M059J (cell line): ENCODE measurements at places on chromosomes 7 and 10.

DNA sequence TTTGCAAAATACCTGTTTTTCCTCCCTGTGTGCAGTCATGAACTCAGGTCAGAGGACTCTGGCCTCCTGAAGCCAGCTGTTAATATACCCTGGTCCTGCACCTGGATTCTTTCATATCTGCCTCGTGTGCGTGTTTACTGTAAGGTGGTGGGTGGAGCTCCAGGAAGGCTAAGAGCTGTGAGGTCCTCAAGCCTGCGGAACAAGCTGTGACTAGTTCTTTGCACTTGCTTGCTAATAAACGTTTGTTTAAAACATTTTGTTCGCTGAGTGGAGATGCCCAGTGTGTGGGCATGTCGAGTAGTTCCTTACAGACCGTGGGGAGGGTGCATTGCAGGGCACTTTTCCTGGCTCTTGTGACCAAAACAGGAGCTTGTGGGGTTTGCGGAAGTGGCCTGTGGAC is 139.0 kb downstream of the DOCK1 start:
- no peak for DNase-seq

- DNase-seq = peak; percentile 13
Observed at GRCh38 chr10:101130984-101131961, at the start of gene TLX1. TSS of gene TLX1 (plus strand) at chr10:101131300. CDS start at chr10:101131542, 242 bp downstream.

DNA sequence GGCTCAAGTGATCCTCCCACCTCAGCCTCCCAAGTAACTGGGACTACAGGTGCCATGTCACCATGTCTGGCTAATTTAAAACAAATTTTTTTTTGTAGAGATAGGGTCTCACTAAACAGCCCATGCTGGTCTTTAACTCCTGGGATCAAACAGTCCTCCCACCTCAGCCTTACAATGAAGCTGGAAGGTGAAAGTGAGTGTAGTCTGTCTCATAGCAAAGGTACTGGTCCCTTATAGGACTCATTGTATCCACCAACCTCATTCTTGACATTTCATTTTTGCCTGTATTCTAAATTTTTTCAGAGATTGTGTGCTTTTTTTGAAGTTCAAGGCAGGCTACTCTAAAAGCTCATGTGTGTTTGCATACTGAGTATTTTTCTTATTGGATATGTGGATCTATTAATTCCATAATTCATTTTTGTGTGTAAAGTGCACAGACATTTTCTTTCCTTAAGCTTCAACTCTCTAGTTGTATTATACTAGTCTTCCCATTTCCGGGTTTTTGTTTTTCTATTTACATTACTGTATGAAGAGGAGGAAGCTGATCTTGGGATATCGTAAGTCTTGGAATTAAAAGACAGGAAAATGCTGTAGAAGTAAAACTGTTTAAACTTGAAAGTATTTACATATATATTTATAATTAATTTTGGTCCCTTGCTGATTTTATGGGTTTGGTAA is 13.3 kb downstream of the KMT2E start:
- DNase-seq = no peak

GRCh38 chr10:99424656-99425055 is 5.8 kb downstream of the GOT1 start:
- no peak for DNase-seq

GRCh38 chr7:132856416-132856815 is 225.5 kb downstream of the CHCHD3 start:
- DNase-seq = no peak

DNA sequence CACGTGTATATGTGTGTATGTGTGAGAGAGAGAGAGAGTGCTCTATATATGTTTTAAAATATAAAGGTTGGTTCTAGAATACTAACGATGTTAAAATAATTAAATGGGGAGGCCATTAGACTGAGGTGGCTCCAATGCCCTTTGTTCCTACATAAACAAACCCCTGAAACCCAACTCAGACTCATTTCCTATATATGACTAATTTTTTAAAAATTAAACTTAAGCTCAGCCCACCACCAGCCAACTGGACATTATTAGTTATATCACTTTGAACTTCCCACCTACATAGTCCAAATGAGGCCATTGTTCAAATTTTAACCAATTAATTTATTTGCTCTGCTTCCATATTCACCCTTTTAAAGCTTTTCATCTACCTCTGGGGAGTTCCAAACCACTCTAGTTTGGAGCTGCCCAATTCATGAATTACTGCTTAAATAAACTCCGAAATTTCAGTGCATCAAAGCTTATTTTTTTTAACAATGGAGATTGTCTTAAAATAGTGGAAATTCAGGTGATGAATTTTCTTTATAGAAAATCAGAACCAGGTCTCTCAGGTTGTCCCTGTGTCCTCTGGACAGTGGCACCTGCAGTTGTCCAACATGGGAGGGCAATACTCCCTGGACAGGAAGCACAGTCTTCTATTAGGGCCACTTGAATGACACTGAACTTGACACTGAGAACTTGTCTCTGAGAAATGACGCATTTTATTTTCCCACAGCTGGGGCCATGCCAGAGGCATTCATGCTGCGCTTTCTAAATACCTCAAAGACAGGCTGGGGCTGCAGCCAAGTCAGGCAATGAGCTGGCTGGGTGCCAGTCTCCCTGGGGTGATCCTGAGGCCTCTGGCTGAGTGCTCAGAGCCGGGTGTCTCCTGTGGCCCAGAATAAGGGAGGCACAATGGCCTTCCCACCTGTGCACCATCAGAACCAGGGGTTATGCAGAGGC is 109.5 kb upstream of the TMEM72 start:
- DNase-seq = peak; percentile 99
